ENCODE measurements at places on chromosomes 4 and X. TPM values are rescaled to one million over a fixed set of nuclear protein-coding genes. Genes with fewer than 3 reads are reported as not detected.
A peak's percentile ranks its signal among the peaks of the same experiment; 100 is the strongest.

DNA sequence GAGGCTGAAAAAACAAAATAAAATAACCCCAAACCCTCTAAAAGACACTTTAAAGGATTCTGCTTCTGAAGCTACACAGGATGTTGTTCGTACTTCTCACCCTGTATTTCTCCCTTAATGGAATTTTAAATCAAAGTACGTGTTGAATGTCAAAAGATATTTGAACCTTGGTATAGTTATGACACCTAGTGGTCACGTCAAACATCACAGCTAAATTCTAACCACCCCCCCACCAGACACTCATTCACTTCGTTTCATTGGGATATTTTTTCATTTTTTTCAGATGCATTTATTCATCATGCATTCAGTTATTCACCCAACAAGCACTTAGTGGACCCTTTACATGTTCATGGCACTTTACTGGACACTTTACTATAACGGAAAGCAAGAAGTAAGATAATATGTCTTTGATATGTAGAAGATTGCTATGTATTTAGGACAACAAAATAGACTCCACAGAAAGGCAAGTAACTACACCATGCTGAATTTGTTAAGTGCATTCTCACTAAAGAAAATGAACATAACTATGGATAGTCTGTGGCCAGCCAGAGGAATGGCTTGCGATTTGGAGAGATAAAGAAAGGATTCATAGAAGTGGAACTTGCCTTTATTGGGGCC is 62.5 kb upstream of the GPR174 start:
- peak; percentile 43 for DNase-seq

- no peak for DNase-seq
Measured at GRCh38 chr4:37948542-37948941, 11.7 kb upstream of the PTTG2 start.

- no peak for DNase-seq
Measured at GRCh38 chr4:87309625-87310024, 13.1 kb downstream of the HSD17B13 start.

GRCh38 chr4:149345424-149345823 is 470.2 kb downstream of the IQCM start:
- DNase-seq: no peak

GRCh38 chrX:15789979-15790768 is at the start of gene ZRSR2:
ZRSR2 (plus strand) TSS chrX:15790484; CDS start chrX:15790496, 12 bp downstream.
- peak; percentile 30 for DNase-seq

DNA sequence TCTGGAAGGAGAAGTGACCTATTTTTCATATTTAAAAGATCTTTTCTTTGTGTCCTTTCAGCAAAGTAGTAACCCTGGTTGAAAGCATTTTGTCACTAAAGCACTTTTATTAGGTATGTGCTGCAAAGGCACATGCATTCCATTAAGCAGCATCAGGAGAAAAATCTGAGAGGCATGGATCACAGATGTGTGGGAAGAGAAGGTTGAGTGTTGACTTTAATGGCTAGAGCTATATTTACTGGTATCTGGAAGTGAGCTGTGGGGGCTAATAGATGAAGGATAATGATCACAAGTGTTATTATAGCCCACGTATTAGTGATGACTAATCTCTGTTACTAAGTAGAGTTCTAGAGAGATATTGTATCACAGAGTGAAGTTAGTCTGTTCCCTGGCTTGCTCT is 1520.7 kb downstream of the ARAP2 start:
- DNase-seq: no peak

DNA sequence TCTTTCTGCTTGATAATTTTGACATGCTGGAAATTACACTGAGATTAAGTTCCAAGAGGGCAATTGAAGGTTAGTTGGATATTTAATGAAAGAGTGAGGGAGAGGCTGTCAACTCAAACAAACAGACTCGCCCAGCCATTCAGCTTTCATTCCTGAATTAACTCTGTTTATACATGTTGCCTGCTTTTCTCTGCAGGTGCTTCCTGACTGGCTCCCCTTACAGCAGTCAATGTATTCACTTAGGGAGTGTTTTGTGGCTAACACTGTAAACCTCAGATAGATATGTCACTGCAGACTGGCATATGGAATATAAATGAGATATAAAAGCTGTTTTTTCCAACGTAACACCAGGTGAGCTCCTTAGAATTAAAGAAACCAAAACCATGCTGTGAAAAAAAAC is 28.7 kb downstream of the TMPRSS11A start:
- DNase-seq: peak; percentile 79

- no peak for DNase-seq
Measured at GRCh38 chr4:139843641-139844040, 178.0 kb downstream of the MGST2 start.

- no peak for DNase-seq
Measured at GRCh38 chr4:68592673-68593072, 16.6 kb upstream of the UGT2B17 start.

- no peak for DNase-seq
Measured at GRCh38 chr4:151538963-151539362, 130.0 kb downstream of the FHIP1A start.

- DNase-seq: no peak
Measured at GRCh38 chrX:642436-643240, 12.0 kb downstream of the SHOX start.

- peak; percentile 59 for DNase-seq
Measured at GRCh38 chr4:88779431-88779830, 81.8 kb upstream of the NAP1L5 start.

- DNase-seq: no peak
Measured at GRCh38 chr4:170134821-170135220, 45.1 kb upstream of the AADAT start.

- no peak for DNase-seq
Measured at GRCh38 chr4:10716163-10716562, 31.6 kb upstream of the CLNK start.

GRCh38 chr4:139844057-139844456 is 178.4 kb downstream of the MGST2 start:
- no peak for DNase-seq

GRCh38 chr4:100022792-100023222 is 72.7 kb upstream of the H2AZ1 start:
- DNase-seq: no peak

DNA sequence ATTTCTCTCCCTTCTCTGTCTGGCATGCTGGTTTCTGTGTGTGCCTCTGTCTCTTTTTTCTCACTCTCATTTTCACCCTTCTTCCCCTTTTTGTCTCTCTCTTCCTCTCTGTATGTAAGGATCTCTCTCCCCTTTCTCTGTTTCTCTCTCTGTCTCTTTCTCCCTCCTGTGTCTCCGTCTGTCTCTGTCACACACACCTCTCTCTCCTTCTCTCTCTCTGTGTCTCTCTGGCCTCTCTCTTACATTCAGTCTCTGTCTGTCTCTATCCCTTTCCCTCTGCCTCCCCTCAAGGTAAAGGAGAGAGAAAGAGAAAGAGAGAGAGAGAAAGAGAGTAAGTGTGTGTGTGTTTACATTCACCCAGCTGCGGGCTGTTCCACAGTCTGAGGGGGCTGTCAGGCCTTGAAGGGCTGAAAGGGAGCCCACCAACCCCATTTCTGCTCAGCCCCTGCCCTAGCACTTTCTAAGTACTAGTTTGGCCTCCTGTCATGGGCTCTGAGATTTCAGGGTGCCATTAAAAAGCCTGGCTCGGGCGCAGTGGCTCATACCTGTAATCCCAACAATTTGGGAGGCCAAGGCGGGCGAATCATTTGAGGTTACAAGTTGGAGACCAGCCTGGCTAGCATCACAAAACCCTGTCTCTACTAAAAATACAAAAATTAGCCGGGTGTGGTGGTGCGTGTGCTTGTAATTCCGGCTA is 9.6 kb upstream of the TSPYL2 start:
- no peak for DNase-seq

- DNase-seq: no peak
Measured at GRCh38 chr4:81512001-81512756, 40.5 kb upstream of the RASGEF1B start.

- DNase-seq: peak; percentile 30
Measured at GRCh38 chr4:180058691-180059215, 2184.4 kb upstream of the TENM3 start.

DNA sequence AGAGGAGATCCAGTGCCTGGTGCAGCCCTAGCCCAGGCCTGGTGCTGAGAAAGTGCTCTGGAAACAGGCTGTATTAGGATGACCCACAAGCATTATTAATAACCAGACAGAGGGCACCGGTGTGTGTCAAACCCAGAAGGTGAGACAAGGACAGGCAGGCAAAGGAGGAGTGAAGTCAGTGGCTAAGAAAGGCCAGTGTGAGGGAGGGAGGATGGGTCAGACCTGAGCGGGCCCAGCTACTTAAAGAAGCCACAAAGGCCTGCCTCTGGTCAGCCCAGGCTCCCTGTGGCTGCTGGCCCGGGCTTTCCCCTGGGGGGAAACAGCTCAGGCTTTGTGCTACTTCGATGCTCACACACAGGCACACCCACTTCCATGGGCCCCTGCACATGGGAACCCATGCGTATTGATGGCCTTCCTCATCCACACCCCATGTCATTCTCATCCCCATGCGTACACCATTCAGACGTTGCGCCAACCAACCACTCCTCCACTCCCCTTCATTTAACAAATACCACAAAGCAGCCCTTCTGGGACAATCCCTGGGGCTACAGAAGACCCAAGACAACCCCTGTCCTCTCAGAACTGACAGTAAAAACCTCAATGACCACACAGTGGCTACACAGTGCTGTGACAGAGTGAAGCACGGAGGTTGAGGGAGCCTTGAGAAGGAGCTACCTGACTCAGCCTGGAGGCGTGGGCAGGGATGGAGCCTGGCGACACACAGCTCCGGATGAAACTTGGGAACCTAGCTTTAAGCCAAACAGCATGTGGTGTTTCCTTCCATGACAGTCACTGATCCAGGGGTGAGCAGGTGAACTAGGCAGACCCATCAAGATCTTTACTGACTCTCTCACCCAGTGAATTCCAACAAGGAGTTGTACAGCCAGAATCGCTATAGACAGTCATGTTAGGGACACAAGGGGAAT is 24.9 kb upstream of the MTM1 start:
- DNase-seq: no peak

DNA sequence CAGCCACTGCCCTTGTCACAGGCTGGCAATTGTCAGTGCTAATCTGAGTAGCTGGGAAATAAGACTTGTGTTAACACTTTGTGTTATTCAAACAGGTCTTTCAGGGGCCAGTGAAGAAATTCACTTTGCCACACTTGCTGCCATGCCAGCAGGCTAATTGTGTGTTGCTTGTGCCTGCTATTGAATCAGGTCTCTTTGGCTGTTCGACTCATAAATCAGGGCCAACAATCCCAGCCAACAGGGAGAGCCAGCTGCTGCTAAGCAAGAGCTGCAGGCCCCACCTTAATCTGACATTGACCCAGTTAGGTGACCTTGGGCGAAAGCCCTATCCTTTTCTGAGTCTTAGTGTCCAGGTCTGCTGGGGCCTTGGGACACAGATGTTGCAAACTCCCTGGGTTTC is 28.1 kb upstream of the MAMLD1 start:
- DNase-seq: no peak

- no peak for DNase-seq
Measured at GRCh38 chr4:140078366-140078765, 75.6 kb downstream of the MAML3 start.

DNA sequence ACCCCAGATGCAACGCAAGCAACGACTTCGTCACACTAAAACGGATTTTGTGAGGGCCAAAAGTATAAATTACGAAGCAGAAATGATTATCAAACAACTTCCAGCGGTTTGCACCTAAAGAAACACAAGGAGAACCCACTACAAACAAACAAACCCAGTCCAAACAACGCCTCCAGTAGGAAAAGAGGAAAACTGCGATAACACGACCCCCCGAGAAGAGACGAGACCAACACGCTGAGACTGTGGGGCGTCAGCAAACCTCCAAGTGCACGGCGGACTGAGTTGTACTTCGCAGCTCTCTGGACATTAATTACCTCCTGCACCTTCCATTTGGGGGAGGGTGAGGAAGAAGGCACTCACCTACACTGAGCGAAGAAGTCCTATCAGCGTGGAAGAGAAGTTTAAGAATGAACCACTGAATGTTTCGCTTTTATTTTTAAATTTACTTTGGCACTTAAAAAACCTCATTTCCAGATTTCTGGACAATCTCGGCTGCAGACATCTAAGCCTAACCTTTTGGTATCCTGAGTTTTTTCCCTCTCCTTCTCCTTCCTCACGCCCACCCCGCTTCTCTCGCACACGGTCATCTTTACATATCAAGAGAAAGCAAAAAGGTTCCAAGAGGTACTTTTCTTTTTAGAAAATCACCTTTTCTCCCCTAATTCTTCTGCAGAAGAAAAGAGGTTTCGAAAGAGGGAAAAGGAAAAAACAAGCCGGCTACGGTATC is at the start of gene MAB21L2:
Gene MAB21L2 (plus strand): TSS at position 6 of the 727 bp plus-strand sequence. CDS start 879 bp downstream, outside the sequence.
- DNase-seq: no peak

- DNase-seq: no peak
Measured at GRCh38 chrX:48940404-48940955, 16.9 kb downstream of the OTUD5 start.

PCSK1N gene
- total RNA-seq: under 0.01 TPM

LGI2 gene
- total RNA-seq: under 0.01 TPM

ADH4 gene
- not detected for total RNA-seq

UGT2B11 gene
- total RNA-seq: not detected

OTUD6A gene
- total RNA-seq: not detected

RAPGEF2 gene
- 79.8 TPM for total RNA-seq

PTPN13 gene
- total RNA-seq: under 0.01 TPM

CSAG3 gene
- total RNA-seq: not detected

RPA4 gene
- 0.89 TPM for total RNA-seq

All from dermis microvascular lymphatic vessel endothelial cell (primary cell).